Trophoblast cell (in vitro differentiated cells and primary cell): ENCODE measurements at places on chromosomes 1 and 21.

- DNase-seq: no peak
Observed at GRCh38 chr1:2506007-2506860, 20.2 kb downstream of the PANK4 start.

DNA sequence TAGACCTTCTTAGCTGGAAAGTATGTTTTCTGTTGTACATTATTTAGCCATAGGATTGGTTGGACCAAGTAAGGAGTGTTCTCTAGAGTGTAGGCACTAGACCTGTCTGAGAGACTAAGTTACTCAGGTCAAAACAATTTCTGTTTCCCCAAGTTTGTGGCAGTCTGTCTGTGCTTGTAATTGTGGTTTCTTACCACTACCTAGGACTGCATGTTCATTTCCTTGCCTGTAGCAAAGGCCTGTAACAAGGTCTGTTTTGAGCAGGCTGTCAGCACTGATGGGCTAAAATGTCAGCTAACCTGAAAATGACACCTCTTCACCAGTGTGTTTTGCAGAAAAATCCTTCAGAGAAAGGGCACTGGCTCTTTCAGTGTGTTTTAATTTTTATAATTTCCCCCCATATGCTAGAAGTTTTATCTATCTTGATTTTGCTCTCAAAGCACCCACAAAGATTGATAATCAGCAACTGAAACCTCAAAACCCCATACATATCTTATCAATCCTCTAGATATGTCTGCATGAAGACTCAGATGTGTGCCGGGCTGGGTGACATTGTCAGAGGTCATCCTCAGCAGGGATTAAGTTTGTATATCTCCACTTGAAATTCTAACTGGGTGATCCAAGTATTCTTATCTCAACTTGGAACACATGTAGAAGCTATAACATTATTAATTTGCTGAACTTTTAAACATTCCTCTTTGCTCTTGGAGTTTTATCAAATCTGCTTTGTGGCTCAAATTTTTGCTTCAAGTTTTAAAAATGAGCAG is 50.7 kb upstream of the ST6GALNAC3 start:
- no peak for DNase-seq

- no peak for DNase-seq
Observed at GRCh38 chr1:119779869-119780356, 11.2 kb upstream of the HMGCS2 start.

DNA sequence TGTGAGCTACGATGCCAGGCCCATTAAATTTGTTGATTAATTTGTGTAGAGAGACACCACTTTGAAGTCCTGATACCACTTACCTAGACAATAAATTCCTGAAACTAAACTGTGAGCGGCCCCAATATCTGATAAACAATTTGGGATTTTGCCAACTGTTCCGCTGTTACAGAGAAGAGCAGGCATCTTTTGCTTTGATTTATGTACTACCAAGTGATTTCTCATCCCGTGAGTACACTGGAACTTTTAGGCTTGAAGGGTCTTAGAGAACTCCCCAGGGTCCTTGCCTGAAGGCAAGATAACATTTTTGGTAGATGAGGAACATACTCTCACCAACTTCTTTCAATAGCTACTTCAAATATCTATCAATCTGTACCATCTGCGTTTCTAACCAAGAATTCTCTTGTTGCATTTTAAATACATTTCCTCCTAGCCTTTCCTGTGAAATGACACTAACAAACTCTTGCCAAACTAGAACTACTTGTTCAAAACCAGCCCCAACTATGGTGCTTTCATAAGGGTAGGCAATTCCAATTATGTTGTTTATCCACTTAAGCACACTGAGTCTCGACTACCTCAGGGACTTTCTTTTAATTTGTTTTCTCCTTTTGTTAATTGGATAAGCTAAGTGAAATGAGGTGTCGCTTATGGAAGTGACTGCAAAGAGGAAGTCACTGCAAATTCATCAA is 23.2 kb upstream of the SLC30A1 start:
- peak; percentile 97 for DNase-seq

- DNase-seq: no peak
Observed at GRCh38 chr21:37087188-37087587, 14.1 kb downstream of the TTC3 start.

GRCh38 chr1:34603594-34603993 is 151.3 kb upstream of the GJB5 start:
- no peak for DNase-seq

DNA sequence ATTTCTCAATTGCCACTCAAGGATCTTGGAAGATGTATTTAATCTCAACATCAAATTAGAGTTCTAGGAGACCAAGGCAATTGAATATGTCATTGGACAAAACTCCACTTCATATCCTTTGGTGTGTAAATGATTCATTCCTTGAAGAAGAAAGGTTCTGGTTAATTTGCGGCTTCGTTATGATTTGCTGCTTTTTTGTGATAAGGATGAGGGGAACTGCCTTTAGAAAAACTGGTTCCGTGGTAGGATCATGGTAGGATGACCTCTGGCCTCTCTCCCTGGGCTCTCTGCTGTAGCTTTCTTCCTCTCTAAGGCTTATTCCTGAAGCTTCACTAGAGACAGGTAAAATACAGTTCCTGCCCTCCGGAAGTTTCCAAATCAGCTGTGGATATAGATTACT is 51.5 kb upstream of the ERRFI1 start:
- DNase-seq: peak; percentile 71

GRCh38 chr1:23322770-23323169 is 21.3 kb downstream of the HNRNPR start:
- DNase-seq: no peak

GRCh38 chr1:218330043-218330623 is 15.0 kb upstream of the TGFB2 start:
- DNase-seq: peak; percentile 67
